ENCODE measurements at places on chromosomes 5 and 9.

GRCh38 chr5:6827526-6828219, 114.4 kb downstream of the TENT4A start:
- DNase-seq = no peak

DNA sequence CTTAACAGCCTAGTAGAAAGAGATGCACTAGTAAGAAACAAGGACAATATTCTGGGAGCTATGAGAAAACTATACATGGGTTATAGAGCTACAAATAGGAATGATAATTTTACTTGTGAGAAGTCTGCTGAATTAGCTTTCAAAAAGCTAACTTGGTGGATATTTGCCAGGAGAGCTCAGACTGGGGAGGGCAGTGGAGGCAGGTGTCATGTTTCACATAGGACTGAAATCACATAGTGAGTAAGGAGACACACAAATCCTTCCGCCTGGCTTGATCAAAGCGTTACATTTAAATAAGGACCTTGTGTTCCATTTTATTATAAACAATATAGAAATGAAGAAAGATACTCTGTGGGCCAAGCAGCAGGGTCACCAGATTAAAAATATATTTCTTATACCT, 235.0 kb downstream of the ISL1 start:
- no peak for DNase-seq

DNA sequence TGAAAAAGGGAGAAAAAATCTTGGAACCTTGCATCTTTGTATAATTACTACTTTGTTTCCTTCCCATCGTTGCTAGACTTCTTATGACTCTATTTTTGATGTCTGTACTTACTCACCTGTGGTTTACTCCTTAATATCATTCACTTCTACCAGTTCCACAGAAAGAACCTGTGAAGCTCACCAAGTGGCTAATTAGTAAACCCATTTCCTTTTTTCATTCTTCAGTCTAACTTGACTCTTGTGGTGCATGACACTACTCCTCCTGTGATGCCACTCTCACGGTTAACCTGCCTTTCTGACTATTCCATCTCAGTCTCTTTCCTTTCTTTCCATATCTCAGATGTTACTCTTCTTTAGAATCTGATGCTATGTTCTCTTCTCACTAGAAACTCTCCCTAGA, 14.6 kb downstream of the RECK start:
- no peak for DNase-seq

- no peak for DNase-seq
Observed at GRCh38 chr5:38321978-38322377, 63.6 kb downstream of the EGFLAM start.

DNA sequence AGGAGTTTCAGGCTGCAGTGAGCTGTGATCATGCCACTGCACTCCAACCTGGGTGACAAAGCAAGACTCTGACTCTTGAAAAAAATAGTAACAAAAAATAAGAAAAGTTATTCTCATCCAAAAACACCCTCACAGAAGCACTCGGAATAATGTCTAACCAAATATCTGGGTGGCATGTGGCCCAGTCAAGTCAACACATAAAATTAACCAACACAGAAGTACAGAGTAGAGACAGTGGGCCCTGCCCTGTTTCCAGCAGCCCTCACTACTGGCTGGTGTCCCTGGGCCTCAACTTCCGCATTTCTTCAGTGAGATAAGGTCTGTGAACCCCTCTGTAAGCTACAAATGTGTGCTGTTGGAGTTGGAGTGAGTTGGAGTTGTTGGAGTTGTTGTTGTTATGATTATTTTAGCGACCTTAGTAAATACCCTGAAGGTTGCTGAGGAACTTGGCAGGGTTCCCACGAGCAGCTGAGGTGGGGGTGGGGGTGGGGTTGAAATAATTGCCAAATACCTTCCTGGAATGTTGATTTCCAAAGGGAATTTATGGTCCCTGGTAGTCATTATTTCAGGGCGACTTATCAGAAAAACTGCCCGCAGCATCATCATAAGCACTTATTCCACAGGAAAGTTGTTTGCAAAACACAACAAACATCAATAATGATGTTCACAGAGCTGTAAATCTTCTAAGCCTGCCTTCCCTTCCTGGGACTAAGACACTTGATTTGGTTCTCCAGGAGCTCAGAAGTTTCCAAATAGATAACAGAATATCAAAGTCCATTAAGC, 30.2 kb downstream of the C5orf15 start:
- DNase-seq = no peak

All from ELR (cell line).